ENCODE measurements at places on chromosomes 4 and X. TPM values are rescaled to one million over a fixed set of nuclear protein-coding genes. Genes with fewer than 3 reads are reported as not detected.

- H3K27me3 ChIP-seq, result no peaks in the 10 kb centered on the region
- no peak overlapping the region for H3K27ac ChIP-seq
- H3K4me1 ChIP-seq, result no peaks in the 10 kb centered on the region
- no peak overlapping the region for H3K4me3 ChIP-seq
Measured at GRCh38 chr4:82584931-82585330, 23.1 kb upstream of the TMEM150C start.

DNA sequence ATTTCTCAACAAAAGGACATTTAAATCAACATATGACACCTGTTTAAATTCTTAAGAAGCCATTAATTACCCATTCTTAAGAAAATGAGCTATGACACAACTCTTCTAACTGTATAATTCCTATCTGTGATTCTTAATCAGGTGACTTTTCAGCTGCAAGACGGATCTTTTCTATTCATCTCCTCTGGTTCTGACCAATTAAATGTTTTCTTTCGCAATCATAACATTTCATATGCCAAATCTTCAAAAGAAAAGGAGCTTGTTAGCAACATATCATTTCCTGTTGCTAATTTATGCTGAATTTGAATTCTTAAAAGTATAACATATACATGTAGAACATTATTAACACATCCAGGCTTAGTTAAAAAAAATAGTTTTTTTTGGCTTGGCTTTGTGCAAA lies 62.5 kb downstream of the SEL1L3 start:
- no peak overlapping the region for H3K4me3 ChIP-seq
- DNase-seq, result no peak
- H3K27me3 ChIP-seq, result no peaks in the 10 kb centered on the region
- no peak overlapping the region for H3K27ac ChIP-seq
- H3K4me1 ChIP-seq, result no peaks in the 10 kb centered on the region

GRCh38 chrX:38694394-38694793 lies 106.9 kb upstream of the MID1IP1 start:
- no peaks in the 10 kb centered on the region for H3K27me3 ChIP-seq
- no peak for DNase-seq
- H3K4me3 ChIP-seq, result no peak overlapping the region

GRCh38 chr4:55466001-55466400 lies 70.2 kb downstream of the TMEM165 start:
- no peaks in the 10 kb centered on the region for H3K4me1 ChIP-seq
- H3K27me3 ChIP-seq, result no peaks in the 10 kb centered on the region
- H3K27ac ChIP-seq, result no peak overlapping the region
- DNase-seq, result no peak
- H3K36me3 ChIP-seq, result peaks cover 39% of the 10 kb centered on the region

Gene XK
- 2.2 TPM for total RNA-seq

Gene TNMD
- total RNA-seq, result not detected

Gene NLRP2B
- total RNA-seq, result not detected

Data from lower lobe of right lung (tissue), 2 donors.